ENCODE measurements at places on chromosomes 5 and 9.

GRCh38 chr5:168826246-168826725, 247.1 kb upstream of the PANK3 start:
- DNase-seq = no peak

DNA sequence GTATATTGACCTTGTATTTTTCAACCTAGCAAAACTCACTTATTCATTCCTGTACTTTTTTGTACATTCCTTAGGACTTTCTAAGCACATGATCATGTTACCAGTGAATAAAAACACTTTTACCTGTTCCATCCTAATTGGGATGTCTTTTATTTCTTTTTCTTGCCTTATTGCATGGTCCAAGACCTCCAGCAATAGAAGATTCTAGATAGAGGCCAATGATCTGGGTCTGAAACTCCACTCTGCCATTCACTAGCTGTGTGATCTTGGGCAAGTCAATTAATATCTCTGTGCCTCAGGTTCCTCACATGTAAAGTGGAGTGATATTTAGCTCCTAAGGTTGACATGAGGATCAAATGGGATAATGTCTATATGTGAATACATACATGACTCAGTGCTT, 8.5 kb upstream of the EXOSC2 start:
- no peak for DNase-seq

DNA sequence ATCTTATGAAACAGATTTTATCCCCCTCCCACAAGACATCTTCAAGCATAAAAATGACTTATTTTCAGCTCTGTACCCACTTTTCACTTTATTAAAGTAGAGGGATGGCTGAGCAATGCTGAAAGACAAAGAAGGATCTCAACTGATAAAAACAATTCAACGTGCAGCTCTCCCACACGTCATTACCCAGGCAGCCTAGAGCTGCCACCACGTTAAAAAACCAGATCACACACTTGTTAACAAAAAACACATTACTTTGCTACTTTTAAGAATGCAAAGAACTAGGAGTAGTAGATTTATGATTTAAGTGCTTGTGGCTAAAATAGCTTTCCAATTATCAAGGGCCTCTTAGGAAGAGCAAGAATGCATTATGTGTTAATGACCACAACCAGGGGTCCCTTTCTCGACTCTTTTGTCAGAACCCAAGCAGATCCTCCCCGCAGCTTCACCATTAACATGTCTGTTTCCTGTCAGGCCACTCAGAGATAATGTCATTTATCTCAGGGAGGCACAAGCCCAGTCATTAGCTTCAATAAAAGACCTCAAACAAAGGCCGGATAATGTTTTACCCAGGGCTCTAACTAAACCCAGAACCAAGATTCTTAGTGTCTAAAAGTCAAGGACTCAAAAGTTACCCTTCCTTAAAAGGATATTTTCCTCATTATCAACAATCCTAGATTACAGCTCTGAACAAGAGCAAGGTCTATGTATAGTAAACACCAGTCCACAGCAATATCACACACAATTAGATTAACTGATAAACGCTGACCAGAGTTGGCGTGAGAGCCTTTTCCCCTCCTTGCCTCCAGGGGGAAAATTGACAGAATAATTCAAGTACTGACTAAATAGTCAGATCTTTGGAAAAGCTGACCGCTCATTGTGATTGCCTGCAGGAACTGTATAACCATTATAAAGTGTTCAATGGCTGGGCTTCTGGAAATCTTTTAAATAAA, 7.5 kb downstream of the ZNF608 start:
- DNase-seq = no peak

GRCh38 chr5:60893521-60893920, 49.5 kb upstream of the ELOVL7 start:
- no peak for DNase-seq

GRCh38 chr9:75894566-75894965, 4.1 kb downstream of the PCSK5 start:
- DNase-seq = no peak

DNA sequence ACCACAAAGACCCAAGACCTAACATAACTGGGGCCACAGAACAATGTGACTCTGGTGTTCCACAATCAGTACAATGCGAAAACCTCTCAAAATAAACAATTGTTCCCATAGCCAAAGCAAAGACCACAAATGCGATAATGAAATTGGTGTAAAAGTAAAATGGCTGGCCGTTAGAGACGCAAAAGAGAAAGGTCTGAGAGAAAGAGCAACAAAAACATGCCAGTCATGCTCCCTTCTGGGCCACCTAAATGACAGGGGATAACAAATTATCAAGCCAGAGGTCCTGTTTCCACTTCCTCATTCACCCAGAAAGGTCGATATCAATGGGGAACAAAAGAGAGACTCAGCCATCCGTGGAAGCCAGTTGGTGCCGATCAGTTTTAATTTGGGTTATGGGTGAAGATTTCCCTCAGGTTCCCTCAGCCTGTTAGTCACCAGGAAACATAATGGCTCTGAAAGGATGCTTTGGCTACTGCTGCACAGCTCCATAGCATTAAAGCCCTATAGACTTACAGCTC, 9.2 kb upstream of the CFAP95 start:
- no peak for DNase-seq

- DNase-seq = no peak
Measured at GRCh38 chr5:118565335-118565971, 422.9 kb downstream of the DTWD2 start.

DNA sequence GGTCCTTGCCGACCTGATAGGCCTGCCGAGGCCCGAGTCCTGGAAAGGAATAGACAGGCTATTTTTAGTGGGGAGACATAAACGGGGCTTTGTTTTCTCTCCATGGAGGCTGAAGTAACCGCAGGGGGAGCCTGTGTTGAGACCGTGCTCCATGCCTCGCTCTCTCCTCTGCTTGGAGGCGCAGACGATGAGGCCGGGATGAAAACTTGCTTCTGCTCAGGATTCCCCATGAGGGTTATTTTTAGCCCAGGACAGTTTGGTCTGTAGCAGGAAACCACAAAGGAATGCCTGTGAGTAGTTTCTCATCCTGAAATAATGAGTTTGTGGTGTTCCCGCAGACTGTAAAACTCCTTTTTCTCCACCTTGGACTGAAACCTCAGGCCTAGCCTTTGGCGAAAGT, 81.9 kb upstream of the RARS1 start:
- no peak for DNase-seq

- no peak for DNase-seq
Measured at GRCh38 chr5:123844873-123845272, 332.9 kb downstream of the CSNK1G3 start.

DNA sequence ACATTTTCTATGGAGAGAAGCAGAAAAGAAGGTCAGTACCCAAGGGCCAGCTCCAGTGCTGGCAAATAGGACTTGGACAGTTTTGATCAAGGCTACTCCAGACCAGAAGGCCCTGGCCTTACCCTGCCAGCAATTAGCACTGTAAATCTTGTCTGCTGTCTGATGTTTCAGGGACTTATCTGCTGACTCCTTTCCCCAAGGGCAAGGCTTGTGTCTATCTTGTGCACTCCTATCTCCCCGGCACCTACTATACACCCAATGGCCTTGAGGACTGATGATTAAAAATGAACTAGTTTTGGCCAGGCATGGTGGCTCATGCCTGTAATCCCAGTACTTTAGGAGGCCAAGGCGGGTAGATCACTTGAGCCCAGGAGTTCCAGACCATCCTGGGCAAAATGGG, 37.2 kb downstream of the POLR1E start:
- DNase-seq = no peak

DNA sequence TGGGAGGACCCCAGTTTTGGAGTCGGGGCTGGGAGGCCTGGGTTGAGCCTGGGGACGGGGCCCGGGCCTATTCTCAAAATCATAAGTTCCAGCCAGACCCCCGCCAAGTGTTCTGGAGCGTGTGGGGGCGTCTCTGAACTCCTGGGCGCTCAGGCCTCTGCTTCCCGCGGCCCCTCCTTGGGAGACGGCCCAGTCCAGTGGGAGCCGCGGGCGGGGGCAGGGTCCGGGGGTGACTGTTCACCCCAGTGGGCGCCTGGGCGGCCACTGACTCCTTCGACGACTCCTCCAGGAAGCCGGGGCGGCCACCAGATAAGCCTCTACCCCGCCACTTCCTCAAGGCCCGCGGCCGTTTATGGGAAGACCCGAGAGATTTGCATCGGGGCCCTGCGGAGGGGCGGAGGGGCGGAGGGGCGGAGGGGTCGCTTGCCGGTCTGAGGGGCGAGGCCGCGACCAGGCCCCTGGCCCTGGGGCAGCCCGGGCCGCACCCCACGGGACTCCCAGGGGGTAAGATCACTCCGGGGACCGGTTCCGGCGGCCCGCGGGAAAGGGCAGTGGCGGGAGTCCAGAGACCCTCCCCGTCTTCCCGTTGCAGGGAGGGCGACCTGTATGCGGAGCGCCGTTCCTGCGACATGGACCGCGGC, 655 bp downstream of the TOR4A start:
- DNase-seq = peak; percentile 46

DNA sequence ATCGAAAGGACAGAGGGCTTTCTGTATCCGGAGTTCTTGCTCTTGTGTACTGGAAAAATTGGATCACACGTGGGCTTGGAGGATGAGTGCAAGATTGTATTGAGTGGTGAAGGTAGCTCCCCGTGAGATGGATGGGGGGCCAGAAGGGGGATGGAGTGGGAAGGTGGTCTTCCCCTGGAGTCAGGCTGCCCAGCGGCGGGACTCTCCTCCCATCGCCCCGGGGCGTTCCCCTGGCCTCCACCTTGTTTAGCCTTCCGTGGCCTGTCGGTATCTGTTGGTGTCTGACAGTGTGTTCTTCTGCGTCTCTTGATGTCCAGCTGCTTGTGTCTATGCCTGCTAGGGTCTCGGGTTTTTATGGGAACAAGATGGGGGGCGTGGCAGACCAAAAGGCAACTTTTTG, 54.6 kb upstream of the GABRA6 start:
- no peak for DNase-seq

DNA sequence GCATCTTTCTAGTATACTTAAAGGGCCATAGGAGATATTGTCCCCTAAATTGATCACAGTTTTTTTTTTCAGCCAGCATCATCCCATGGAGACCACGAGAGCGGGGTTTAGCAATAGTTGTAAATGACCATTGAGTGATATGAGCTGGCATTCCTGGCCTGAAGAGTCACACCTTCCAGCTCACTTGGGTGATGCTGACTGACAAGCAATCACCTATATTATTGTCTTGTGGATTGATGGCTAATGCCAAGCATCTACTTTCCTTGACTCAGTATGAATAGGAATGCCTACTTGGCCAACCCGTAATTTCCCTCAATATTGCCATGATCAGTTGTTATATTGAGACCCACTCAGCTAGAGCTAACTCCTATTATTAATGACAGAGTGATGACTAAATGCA, 70.5 kb downstream of the ADAMTSL1 start:
- DNase-seq = no peak

GRCh38 chr5:18068826-18069225, 434.6 kb downstream of the TAF11L14 start:
- no peak for DNase-seq

DNA sequence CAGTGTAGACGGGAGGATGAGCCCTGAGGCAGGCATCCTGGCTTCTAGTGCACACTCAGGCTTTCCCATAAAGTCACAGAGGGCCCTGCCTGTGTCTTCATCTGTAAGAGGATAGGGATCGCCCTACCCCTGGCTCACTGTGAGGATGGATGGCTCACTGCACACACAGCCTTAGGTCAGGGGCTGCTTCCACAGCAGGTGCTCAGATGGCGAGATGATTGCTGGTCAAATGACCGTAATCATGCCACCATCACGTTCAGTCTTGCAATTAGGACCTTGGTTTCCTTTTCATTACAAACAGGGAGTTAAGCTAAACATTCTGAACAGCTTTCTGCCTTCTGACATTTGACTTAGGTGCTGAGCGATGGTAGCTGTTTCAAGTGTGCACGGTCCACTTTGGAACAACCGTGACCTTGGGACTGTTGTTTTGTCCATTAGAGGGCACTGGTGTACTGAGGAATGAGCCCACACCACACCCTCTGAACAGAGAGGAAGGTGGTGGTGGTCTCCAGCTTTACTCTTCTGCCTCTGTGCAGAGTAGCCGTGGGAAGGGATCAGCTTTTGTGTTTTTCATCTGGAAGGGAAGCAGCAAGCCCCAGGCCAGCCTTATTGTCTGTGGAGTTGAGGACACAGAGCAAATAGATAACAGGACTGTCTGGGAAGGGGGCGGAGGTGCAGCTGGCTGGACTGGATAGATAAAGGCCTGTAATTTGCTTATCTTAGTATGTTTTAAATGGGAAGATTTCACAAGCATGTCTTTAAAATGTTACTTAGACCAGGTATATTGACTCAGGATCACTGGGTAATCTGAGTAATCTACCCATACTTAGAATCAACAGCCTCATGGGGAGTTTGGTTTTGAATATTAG, 183.1 kb downstream of the TRIO start:
- DNase-seq = no peak

DNA sequence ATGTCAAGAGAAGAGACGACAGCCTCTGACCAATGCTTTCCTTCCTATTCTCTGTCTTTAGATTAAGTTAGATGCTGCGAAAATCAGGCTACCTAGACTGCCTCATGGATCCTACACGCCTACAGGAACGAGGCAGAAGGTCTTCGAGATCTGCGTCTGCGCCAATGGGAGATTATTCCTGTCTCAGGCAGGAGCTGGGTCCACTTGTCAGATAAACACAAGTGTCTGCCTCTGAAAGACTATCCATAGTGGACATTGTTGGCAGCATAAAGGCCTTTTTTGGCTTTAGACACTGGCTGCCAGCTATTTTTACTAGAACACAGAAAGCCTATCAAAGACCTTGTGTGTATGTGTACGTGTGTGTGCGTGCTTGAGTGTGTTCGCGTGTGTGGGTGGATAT, 90.9 kb upstream of the PPP1R2B start:
- DNase-seq = no peak

DNA sequence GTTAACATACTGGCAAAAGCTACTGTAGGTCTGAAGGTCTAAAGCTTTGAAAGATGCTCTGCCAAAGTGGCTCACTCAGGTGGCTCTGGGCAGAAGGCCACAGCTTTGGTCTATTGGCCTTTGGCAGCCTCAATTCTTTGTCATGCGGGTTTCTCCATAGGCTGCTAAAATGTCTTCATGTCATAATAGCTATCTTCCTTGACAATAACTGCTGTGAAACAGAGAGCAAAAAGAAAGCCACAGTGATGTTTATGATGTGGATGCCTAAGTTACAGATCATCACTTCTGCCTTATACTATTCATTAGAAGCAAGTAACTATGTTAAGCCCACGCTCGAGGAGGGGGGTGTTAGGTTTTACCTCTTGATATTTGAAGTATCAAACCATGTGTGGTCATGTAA, 906.1 kb upstream of the CDH9 start:
- no peak for DNase-seq

- DNase-seq = no peak
Measured at GRCh38 chr5:78467752-78468357, 107.4 kb downstream of the SCAMP1 start.

DNA sequence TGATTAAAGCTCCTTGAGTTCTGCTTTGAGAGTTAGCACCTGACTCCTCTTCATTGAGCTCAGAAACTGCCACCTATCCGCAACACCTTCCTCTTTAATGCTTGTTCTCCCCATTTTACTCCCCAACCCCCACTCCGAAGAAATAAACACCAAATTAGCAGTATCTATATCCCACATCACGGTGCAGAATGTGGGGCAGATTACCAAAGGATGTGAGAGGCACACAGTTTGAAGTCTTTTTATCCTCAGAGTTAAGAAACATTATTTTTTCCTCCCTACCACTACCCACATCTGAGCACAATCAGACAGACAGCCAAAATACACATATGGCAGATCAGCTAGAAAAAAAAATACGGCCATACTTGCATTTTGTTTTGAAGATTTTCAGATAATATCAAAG, 26.1 kb upstream of the IL7R start:
- peak; percentile 64 for DNase-seq
